Mucosa of gallbladder (tissue), 1 donor: ENCODE measurements at places on chromosomes 6 and 20.
A peak's percentile ranks its signal among the peaks of the same experiment; 100 is the strongest.

DNA sequence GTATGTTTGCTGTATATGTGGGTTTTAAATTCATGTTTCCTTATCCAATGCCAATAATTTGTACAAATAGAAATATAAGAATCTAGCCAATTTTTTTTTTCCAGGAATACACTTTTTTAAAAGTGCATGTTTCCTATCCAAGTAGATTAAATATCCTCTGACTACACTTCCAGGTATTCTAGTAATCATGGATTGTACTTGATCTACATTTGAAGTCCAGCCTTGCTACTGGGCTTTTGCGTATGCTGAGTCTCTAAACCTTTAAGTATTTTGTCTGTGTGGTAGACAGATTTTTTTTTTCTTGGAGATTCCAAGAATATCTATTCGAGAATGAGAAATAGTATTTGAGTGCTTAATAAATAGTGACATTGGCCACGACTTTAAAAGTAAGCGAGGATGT is 188.3 kb downstream of the SASH1 start:
- DNase-seq: no peak

- no peak for DNase-seq
These were observed 121.9 kb downstream of the MTHFD1L start for GRCh38 chr6:150987371-150987828.

- peak; percentile 30 for DNase-seq
These were observed 23.1 kb upstream of the MROH8 start for GRCh38 chr20:37202267-37202943.

- no peak for DNase-seq
These were observed 801.6 kb downstream of the EPHA7 start for GRCh38 chr6:92617721-92618120.

DNA sequence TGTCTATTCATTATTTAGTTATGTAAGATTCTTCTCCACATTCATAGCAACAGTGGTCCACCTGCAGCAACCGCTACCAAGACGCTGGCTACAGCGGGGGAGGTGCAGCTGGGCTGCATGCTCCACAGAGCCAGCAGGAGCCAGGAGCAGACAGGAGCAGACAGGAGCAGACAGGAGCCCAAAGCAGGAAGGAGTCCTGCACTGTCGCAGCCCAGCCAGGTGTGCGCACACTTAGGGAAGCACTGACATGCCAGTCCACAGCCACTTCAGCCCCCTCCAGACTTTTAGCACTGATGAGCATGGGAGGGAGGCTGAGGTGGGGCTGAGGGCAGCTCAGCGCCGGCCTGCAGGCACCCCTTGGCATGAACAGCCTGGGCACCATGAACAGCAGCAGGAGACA is 19.6 kb downstream of the KIF16B start:
- no peak for DNase-seq
